ENCODE measurements at places on chromosomes 12 and 14.

GRCh38 chr14:101584055-101584859 lies 23.0 kb downstream of the DIO3 start:
- no peak for DNase-seq

DNA sequence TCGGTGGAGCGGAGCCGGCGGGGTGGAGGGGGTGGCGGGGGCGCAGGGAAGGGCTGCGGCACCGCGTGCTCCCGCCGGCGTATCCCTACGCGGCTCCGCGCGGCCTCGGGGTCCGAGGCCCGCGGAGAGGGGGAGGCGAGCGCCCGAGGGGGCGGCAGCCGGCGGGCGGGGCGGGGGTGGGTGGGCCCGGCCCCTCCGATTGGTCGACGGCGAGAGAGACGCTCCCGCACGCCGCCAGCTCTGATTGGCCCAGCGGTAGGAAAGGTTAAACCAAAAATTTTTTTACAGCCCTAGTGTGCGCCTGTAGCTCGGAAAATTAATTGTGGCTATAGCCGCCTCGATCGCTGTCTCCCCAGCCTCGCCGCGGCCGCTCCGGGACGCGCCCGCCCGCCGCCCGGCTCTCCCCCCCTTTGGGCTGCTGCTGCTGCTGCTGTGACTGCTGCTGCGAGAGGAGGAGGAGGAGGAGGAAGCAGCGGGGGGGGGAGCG lies at the start of gene FOXG1:
FOXG1 (plus strand) TSS at position 319 of the 487 bp plus-strand sequence. CDS start 493 bp downstream, outside the sequence.
- no peak for DNase-seq

DNA sequence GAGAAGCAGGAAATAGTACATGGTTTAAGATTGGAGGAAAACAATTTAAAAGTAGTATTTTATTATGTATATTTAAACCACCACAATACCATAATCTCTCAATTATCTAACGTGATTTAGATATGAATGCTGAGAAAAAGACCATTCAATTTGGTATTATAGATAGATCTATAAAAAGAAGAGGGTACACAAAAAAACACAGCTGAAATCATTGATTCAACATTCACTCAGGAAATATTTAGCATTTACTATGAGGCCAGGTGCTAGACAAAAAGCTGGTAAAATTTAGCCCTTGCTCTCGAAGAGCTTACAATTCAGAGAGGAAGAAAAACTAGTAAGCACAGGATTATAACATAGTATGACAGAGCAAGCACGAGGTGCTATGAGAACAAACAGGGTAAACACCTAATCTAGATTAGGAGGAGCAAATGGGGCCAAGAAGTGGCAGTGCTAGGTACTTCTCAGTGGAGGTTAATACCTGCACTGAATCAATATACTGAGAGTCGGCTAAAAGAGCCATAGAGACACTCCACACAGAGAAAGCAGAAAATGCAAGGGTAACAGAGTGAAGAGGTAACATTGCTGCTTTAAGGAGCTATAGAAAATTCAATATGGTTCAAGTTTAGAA lies 27.6 kb downstream of the TRIP11 start:
- DNase-seq: no peak

GRCh38 chr12:100381379-100381778 lies 24.5 kb downstream of the SLC17A8 start:
- DNase-seq: no peak
